ENCODE measurements at places on chromosomes 7 and 10. TPM values are rescaled to one million over a fixed set of nuclear protein-coding genes. Genes with fewer than 3 reads are reported as not detected.
A peak's percentile ranks its signal among the peaks of the same experiment; 100 is the strongest.

GRCh38 chr7:94781236-94781635 lies 125.3 kb upstream of the SGCE start:
- DNase-seq, result no peak

DNA sequence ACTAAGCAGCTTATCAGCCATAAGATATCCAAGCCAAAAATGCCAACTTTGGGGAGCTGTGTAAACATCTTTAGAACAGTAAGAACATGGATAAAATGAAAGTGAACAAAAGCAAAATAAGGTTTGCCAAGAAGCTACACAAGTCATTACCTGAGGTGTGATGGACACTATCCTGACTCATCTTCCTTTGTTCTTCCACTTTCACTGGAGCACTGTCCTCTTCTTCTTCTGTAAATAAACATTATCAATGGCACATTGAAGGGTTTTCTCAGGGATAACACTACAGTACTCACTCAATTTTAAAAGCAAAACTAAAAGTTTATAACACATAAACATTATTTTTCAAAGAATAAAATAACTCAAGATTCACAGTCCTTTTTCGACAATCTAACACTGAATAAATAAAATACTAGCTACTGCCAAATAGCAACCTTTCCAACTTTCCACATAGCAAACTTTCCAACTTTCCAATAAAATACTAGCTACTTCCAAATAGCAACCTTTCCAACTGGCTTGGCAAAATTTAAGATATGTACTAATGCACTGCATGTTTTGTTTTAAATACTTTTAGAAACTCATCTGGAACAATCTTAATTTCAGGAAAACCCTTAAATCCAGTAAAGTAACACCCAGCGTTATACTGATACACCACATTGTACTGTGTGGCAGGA lies 174.1 kb downstream of the SKAP2 start:
- no peak for DNase-seq

- DNase-seq, result no peak
These were observed 14.5 kb downstream of the MEST start for GRCh38 chr7:130506358-130506757.

DNA sequence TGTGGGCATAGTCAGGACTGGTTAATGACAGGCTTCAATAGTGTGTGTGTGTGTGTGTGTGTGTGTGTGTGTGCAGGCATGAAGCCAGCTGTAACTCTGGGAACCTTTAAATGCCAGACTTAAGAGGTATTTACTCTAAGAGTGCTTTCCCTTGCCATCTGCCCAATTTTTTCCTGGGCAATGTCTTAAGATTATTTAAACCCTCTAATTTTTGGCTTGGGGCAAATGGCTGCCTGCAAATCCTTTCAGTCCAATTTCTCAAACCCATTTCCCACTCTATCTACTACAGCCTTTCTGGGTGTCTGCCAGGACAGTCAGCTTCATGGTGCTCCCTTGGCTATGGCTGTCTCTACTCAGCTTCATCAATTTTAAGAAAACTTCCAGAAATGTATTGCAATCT lies 62.6 kb upstream of the C1GALT1 start:
- no peak for DNase-seq

DNA sequence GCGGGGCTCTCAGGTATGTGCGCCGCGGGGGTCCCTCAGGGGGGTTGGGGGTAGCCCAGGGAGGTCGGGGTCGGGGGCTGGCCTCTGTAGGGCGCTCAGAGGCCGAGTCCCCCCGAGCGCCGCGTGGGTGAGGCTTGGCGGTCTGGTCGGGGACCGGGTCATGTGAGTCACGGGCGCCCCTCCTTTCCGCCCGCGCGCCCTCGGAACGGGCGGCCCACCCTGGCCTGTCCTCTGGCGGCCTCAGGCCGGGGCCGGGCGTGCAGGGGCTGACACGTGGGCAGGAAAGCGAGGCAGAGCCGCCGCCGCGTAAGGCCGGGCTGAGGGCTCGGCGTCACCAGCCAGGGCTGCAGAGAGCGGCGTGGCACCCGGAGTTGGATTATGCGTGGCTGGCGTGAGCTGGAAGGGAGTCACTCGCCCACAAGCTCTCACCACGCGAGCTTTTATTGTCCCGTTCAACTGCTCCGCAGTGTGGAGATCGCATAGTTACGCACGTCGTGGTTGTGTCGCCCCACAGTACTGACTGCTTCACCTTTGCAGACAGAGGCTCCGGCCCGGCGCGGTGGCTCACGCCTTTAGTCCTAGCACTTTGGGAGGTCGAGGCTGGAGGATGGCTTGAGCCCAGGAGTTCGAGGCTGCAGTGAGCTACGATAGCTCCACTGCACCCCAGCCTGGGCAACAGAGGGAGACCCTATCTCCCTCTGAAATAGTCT lies 385 bp downstream of the SHLD2 start:
- peak; percentile 75 for DNase-seq

GRCh38 chr7:74039337-74039736 lies 11.4 kb downstream of the ELN start:
- DNase-seq, result no peak

DNA sequence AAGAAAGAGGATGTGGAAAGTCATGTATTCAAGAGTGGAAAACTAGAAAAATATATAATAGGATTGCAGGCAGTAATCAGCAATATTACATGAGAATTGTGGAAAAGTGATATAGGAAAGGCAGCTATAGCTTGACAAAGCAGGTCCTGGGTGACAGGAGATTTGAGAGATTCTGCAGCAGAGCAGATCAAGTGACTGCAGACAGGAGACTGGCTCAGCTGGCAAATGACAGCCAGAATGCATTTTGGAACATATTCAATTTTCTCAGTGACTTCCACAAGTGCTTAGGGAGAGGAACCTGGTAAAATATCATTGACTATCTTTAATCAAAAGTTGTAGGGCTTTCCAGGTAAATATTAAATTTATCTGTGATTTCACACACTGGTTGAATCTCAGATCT lies 260.5 kb upstream of the CACNA2D1 start:
- no peak for DNase-seq

DNA sequence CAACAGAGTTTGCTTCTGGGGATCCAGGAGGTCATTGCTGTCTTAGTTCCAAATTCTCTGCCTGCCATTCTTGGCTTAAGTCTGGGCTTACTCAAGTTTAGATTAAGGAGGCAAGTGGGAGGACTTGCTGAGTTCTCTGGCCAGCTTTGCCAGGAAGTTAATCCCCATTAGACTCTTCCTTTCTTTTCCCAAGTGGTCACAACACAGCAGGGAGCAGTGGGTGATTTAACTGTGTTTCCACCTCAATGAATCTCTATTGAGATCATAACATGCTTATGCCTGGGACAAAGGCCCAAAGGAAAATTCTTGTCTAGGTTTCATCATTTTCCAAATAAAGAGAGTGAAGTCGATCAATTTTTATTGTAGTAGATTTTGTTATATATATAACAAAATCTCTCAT lies 1159.6 kb downstream of the SORCS3 start:
- DNase-seq, result no peak

DNA sequence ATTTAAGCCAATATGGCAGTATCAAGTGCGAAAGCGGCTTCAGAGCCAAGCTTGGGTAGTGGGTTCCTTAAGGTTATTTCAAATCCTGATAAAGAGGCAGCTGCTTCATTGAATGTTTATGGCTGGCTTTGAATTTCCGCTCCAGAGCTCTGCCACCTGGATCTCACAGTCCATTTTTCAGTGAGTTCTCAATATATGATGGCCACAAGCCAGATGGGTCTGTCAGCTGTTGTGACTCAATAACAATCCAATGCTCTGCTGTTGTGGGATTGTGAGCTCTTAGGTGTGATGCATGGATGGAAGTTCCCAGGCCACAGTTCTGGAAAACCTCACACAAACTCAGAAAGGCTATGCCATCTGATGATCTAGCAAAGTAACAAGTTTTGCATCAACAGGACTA lies 743.8 kb upstream of the LRRN3 start:
- DNase-seq, result no peak

Gene MORN4
- 6.9 TPM for total RNA-seq

Gene PCBD1
- 142 TPM for total RNA-seq

Gene SGPL1
- total RNA-seq, result 64.0 TPM

Gene HECW1
- total RNA-seq, result 3.8 TPM

Gene METTL27
- 3.1 TPM for total RNA-seq

Gene ABCB4
- 2.0 TPM for total RNA-seq
